Smooth muscle cell of the pulmonary artery (primary cell): ENCODE measurements at places on chromosomes 4 and X. TPM values are rescaled to one million over a fixed set of nuclear protein-coding genes. Genes with fewer than 3 reads are reported as not detected.

The C4orf36 gene
- total RNA-seq = 0.20 and 0.33 TPM in 2 replicates

The VCX gene
- total RNA-seq = not detected in 2 replicates

The TREX2 gene
- total RNA-seq = 1.7 and 1.9 TPM in 2 replicates

The SCML2 gene
- total RNA-seq = 0.69 and 1.2 TPM in 2 replicates

The FGFR3 gene
- total RNA-seq = 0.20 and 0.59 TPM in 2 replicates

The DOK7 gene
- total RNA-seq = 0.07 and 0.20 TPM in 2 replicates

The ATP10D gene
- 46.6 and 84.5 TPM in 2 replicates for total RNA-seq

The XAGE5 gene
- total RNA-seq = not detected in 2 replicates

The TRIM2 gene
- 34.1 and 49.1 TPM in 2 replicates for total RNA-seq

The KLHL2 gene
- total RNA-seq = 17.7 and 27.0 TPM in 2 replicates

The SPRY1 gene
- total RNA-seq = 27.8 and 49.2 TPM in 2 replicates

The KDR gene
- total RNA-seq = 7.1 and 13.3 TPM in 2 replicates

The IGFBP7 gene
- total RNA-seq = 2,245 and 2,337 TPM in 2 replicates

The FGG gene
- total RNA-seq = not detected in 2 replicates
